ENCODE measurements at places on chromosomes 11 and 22. TPM values are rescaled to one million over a fixed set of nuclear protein-coding genes. Genes with fewer than 3 reads are reported as not detected.

The TSPAN4 gene
- total RNA-seq, result 197 TPM

The DCDC1 gene
- 0.51 TPM for total RNA-seq

The NAALADL1 gene
- total RNA-seq, result not detected

The TMPRSS4 gene
- not detected for total RNA-seq

The GP1BB gene
- total RNA-seq, result 1.1 TPM

The KCNE3 gene
- total RNA-seq, result not detected

The ART1 gene
- not detected for total RNA-seq

The MMP27 gene
- not detected for total RNA-seq

The INSC gene
- not detected for total RNA-seq

The MS4A15 gene
- not detected for total RNA-seq

The DYNC2H1 gene
- total RNA-seq, result 6.7 TPM

The ZNRF3 gene
- 8.2 TPM for total RNA-seq

The PNPLA5 gene
- total RNA-seq, result not detected

The MUC5AC gene
- total RNA-seq, result 1.5 TPM

The VSIG10L2 gene
- total RNA-seq, result not detected

The CHRNA10 gene
- 1.7 TPM for total RNA-seq

The SLC35F2 gene
- 46.4 TPM for total RNA-seq

The CDON gene
- total RNA-seq, result 2.0 TPM

The SYTL2 gene
- 11.6 TPM for total RNA-seq

The MGAT3 gene
- total RNA-seq, result 0.81 TPM

The HEPHL1 gene
- total RNA-seq, result not detected

The CHRM1 gene
- total RNA-seq, result 0.06 TPM

The ISX gene
- total RNA-seq, result not detected

The PRR33 gene
- total RNA-seq, result not detected

The CCDC89 gene
- total RNA-seq, result not detected

The DERL3 gene
- 0.60 TPM for total RNA-seq

The SGSM1 gene
- 0.73 TPM for total RNA-seq

The CASP5 gene
- not detected for total RNA-seq

The PKNOX2 gene
- not detected for total RNA-seq

The CALCA gene
- not detected for total RNA-seq

The SPA17 gene
- total RNA-seq, result 17.7 TPM

The PRODH gene
- 0.89 TPM for total RNA-seq

The F2 gene
- total RNA-seq, result 2.2 TPM

The YPEL1 gene
- total RNA-seq, result 0.30 TPM

The KRTAP5-1 gene
- total RNA-seq, result not detected

The NPAS4 gene
- not detected for total RNA-seq

The OSBPL5 gene
- 6.4 TPM for total RNA-seq

The PLEKHA7 gene
- total RNA-seq, result 46.9 TPM

The DLG2 gene
- total RNA-seq, result 0.28 TPM

The TRIM49 gene
- not detected for total RNA-seq

The MYO7A gene
- 1.2 TPM for total RNA-seq

The BIK gene
- total RNA-seq, result 1.5 TPM

The SLC37A2 gene
- total RNA-seq, result 0.06 TPM

The THY1 gene
- total RNA-seq, result 13.3 TPM

The ROBO4 gene
- not detected for total RNA-seq

The DRICH1 gene
- total RNA-seq, result 0.36 TPM

The OR8B12 gene
- total RNA-seq, result not detected

The OR8J3 gene
- total RNA-seq, result not detected

All from A549 treated with GW870086 at 1 μM for 4 hours (cell line).